ENCODE measurements at places on chromosomes 5 and 9.

GRCh38 chr5:114146398-114146797, 215.5 kb upstream of the KCNN2 start:
- no peak for DNase-seq

- no peak for DNase-seq
Observed at GRCh38 chr9:84173961-84174360, 166.6 kb downstream of the SLC28A3 start.

GRCh38 chr9:113348437-113348836, 904 bp upstream of the BSPRY start:
- no peak for DNase-seq

GRCh38 chr5:33068786-33069185, 357.7 kb downstream of the NPR3 start:
- DNase-seq, result no peak

DNA sequence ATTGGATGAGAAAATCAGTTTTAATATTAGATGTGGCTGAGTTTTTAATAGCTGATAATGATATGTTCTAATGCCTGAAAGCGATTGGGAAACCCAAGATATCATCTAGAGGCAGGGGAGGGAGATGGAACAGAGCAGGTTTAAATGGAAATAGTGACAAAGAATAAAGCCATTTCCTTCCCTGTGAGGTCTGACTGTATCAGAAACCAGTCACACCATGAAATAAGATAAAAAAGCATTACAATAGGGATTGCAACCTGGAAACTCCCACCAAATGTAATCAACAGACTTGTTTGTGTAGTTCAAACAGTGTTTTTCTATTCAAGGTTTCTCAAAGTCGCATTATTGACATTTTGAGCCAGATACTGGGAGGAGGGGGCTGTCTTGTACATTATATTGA, 110.1 kb upstream of the SMIM23 start:
- no peak for DNase-seq

DNA sequence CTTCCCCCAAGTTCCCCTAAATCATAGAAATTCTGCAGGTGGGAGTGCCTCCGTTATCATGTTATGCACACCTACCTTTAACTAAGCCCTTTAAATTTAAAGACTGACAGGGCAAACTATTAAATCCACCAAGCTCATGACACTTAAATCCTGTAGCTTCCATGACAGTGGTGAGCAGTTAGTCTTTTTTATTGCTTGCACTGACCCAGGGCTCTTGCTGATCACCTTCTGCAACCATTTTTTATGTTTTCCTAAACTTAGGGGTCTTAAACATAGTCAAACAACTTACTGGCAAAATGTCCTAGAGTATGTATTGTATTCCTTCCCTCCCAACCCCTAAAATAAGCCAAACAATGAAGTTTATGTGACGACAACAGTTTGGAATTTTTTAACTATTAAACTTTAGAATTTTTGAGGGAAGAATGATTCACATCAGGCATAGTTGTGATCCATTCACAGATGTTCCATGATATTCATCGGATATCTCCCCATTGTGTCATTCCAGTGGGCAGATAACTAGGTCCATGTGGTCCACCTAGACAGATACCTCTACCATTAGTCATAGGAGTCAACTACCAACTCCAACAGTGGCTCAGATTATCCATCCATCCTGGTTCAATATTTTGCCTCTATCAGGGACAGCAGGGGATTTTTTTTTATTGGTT, 283.1 kb downstream of the ADAMTS6 start:
- no peak for DNase-seq

DNA sequence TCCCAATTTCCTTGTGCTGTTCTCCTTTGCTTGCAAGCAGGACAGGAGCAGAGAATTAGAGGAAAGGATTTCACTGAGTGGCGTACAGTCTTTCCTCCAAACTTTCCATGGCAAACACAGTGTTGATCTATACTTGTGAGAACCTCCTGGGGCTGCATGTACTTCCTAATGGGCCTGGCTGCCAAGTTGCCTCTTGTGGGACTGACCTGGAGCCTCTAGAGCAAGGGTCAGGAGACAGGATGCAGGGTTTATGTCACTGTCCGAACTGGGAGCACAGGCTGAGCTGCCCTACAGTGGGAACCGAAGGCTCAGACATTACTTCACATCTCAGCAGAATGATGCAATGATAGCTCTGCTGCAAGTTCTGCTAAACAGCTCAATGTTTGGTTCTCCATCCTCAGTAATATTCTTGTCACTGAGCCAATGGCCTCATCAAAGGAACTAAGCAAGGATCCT, 102.3 kb downstream of the ENC1 start:
- no peak for DNase-seq

DNA sequence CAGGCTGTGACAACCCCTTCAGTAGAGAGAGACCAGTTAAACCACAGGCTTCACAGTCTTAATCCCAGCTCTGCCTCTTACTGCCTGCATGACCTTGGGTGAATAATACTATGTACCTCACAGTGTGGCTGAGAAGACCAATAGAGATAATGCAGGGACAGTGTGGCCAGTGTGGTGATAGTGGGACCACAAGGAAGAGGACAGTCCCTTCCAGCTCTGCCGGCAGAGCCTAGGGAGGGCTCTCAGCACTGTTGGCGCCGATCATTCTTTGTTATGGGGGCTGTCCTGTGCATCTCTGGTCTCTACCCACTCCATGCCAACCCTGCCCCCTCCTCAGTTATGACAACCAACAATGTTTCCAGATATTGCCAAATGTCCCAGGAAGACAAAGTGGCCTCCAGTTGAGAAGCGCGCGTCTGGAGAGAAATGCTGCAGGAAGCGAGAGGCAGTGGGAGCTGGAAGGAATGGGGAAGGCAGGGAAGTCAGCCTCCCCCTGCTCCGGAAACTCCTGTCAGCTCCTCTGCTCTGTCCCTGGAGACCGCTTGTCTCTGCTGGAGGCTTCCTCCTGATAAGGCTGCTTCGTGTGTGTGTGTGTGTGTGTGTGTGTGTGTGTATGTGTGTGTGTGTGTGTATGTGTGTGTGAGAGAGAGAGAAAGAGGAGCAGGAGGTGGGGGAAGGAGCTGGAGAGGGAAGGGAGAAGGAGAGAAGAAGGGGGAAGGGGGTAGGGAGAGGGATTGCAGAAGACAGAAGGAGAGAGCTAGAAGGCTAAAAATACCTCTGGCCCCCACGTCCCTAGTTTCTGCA, 31.8 kb upstream of the FABP6 start:
- DNase-seq, result no peak

DNA sequence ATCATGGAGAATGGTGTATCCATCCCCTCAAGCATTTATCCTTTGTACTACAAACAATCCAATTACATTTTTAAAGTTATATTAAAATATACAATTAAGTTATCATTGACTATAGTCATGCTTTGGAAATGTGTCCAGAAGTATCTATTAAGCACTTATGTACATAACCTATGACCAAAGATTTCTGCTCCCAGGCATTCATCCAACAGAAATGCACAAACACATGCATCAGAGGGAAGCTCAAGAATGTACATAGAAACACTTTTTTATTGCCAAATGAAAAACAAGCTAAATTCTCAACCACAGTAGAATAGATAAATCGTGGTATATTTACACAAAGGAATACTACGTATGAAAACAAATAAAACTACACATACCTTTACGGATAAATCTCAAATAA, 700.5 kb upstream of the ZNF608 start:
- DNase-seq, result no peak

GRCh38 chr5:150407096-150407720, 5.5 kb downstream of the CD74 start:
- DNase-seq, result no peak

DNA sequence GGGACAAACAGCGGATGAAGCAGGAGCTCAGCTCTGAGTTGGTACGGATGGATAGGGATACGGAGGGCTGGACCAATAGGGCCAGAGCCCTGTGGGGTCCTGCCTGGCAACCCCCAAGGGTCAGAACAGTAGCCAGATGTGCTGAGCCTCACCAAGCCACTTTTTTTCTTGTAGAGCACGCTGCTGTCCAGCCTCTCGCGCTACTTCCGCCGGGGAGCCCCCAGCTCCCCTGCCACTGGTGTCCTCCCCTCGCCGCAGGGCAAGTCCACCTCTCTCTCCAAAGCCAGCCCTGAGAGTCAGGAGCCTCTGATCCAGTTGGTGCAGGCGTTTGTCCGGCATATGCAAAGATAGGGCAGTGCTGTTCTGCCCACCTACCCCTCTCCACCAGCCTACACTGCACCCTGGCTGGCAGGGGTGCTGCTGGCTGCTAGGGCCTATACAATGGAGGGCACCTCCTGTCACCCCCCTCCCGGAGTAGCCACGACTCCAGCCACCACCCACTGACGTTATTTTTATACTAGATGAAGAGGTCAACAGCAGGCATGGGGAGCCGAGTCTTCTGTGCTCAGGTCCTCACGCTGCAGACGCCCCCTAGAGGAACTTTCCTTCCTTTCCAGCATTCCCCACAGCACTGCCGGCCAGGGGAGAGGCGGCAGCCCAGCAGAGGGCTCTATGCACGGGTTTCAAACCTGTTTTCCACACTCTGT, 21.6 kb downstream of the SH3GLB2 start:
- DNase-seq, result no peak

GRCh38 chr5:133222979-133223378, 171.2 kb downstream of the HSPA4 start:
- no peak for DNase-seq

DNA sequence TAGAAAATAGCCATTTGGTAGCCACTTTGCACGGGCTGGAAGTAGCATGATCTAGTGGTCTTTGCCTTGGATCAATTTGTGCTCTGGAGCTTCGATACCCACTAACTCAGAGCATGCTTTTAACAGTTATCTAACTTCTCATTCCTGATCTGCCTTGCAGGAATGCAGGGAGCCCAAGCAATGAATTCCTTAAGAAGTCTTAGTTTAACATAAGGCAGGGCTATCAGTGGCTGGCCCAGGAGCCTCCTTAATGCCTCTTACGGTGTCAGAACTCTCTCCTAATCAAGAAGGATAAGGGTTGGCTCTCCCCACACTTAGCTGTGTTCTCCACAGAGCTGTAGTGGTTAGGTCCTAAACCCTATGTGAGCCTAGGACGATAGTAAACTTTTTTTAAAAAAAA, 95.8 kb upstream of the TBCA start:
- DNase-seq, result no peak

GRCh38 chr9:125180876-125181275, 8.7 kb downstream of the PPP6C start:
- no peak for DNase-seq

DNA sequence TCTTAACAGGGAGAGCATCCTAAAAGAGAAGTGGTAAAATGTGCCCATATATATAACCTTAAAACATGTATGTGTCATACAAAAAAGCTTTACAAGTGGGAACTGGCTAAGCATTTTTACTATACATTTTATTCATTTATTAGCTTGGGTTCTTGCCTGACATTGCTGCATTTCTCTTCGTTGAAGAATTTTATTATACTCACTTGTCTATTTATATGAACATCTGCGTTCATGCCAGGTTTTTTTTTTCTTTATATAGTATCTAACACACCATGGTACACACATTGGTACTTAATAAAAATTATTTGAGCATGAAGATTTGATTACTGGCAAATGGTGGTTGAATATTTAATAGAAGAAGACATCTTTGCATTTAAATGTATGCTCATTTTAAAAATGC, 492.3 kb downstream of the SPATA31D1 start:
- DNase-seq, result no peak

- DNase-seq, result no peak
Observed at GRCh38 chr9:112520069-112520468, 33.4 kb downstream of the KIAA1958 start.

- no peak for DNase-seq
Observed at GRCh38 chr5:129506086-129506485, 46.0 kb downstream of the ADAMTS19 start.

DNA sequence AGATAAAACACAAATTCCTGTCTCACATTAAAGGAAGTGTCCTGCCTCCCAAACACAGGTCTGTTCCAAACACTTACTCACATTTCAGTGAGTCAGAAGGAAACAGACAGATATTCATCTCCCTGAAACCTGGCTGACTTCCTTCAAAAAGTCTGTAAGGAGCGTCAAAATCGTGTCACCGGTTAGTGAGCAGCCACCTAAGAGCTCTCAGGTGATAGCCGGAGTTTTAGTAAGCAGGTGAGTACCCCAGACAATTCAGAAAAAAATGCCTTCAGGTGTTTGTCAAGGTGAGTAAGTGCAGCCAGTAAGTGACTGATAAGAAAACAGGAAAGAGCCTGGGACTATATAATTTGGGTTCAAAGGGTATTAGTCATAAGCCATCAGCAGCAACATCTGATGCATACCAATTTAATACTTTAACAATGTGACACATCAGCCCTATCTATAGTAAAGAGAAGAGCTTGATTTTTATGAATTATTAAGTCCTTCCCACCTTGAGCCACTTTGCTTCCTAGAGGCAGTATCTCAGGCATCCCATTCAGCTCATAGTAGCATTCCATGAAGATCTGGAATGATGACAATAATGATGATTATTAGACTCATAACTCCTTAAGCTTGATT, 1.3 kb upstream of the ITGA2 start:
- DNase-seq, result no peak

DNA sequence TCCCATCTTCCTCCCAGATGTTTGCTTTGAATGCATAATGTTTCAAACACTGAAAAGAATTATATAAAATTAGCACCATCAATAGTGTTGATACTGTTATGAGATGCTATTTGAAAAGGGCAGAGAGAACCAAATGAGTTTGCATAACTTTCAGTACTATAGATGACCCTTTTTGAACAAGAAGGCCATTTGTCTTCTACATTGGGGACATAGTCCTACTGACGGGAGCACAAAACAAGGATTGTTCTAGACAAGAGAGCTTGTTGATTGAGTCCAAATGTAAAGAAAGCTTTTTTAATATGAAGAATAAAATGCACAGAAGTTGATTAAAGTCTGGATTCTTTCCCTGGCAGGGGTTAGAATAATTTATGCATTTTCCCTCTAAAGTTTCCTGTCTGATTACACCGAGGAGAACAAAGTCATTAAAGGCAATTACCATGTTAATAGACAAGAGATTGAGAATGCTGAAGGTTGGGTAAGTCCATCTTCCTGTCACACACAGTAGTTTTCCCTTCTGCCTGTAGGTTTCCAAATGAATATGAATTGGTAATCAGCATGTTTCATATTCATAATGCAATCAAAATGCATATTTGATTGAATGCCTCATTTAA, 32.8 kb upstream of the ADCY2 start:
- no peak for DNase-seq

DNA sequence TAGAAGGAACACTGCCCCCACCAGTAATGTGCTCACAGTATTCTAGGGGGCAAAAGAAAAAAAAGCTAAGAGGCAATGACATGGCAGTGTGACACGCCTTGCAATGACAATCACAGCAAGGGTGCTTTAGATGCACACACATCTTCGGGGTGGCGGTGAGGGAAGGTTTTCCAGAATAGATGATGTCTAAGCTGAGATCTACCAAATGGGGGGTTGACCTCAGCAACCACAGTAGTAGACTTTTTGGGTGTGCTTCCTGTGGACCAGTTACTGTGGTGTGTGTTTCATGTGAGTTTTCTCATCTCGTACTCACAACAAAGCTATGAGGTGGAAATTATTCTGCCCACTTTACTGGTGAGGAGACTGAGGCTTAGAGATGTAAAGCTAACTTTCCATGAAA, 10.2 kb upstream of the IL12B start:
- DNase-seq, result no peak

- no peak for DNase-seq
Observed at GRCh38 chr5:119072496-119072895, 1.6 kb downstream of the DMXL1 start.

All from GM12864 (cell line).